ENCODE measurements at places on chromosomes 4 and X. TPM values are rescaled to one million over a fixed set of nuclear protein-coding genes. Genes with fewer than 3 reads are reported as not detected.

Gene FDCSP
- polyA plus RNA-seq: not detected

Gene UGT8
- polyA plus RNA-seq: not detected

GRCh38 chr4:105399532-105400161 lies 74.2 kb downstream of the PPA2 start:
- DNase-seq: no peak

Gene TRIM75
- polyA plus RNA-seq: not detected

Gene NELFA
- 37.5 TPM for polyA plus RNA-seq
